Ureter (tissue), 1 donor: ENCODE measurements at places on chromosomes 6 and 20.

- no peak for DNase-seq
These were observed 242.6 kb downstream of the SMOC2 start for GRCh38 chr6:168683621-168684020.

- no peak for DNase-seq
These were observed 131.8 kb upstream of the DOK5 start for GRCh38 chr20:54343634-54344033.

GRCh38 chr6:116314218-116314617, 34.5 kb upstream of the TSPYL1 start:
- no peak for DNase-seq

DNA sequence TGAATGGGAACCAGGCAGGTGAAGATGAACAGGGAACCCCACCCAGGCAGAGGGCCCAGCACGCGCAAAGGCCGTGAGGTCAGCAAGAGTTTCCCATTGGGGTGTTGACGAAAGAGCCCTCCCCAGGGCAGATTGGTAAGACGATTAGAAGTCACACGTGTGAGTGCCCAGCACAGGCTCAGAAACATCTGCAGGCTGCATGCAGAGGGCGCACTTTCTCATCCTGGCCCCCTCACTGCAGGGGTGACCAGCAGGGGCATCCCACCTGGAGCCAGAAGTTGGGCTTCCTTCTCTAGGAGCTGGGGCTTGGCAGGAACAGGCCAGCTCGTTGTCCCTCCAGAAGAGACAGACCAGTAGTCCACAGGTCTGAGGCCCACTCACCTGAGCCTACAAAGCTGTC, 38.4 kb downstream of the VSTM2L start:
- peak; percentile 29 for DNase-seq

- DNase-seq, result no peak
These were observed 228.9 kb upstream of the JAG1 start for GRCh38 chr20:10902576-10903282.
